ENCODE measurements at places on chromosomes 3 and 15.

DNA sequence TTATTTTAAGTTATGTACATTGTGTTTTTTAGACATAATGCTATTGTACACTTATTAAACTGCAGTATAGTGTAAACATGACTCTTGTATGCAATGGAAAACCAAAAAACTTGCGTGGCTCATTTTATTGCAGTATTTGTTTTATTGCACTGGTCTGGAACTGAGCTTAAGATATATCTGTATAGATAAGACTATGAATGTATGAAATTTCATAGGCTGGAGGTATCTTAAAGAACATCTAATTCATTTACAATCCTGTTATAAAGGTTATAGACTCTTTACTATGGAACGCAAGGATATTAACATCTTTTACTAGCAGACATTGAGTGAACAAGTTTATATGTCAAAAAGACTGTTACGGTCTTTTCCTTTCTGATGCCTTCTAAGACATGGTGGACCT, 459.4 kb downstream of the IL5RA start:
- DNase-seq: no peak

DNA sequence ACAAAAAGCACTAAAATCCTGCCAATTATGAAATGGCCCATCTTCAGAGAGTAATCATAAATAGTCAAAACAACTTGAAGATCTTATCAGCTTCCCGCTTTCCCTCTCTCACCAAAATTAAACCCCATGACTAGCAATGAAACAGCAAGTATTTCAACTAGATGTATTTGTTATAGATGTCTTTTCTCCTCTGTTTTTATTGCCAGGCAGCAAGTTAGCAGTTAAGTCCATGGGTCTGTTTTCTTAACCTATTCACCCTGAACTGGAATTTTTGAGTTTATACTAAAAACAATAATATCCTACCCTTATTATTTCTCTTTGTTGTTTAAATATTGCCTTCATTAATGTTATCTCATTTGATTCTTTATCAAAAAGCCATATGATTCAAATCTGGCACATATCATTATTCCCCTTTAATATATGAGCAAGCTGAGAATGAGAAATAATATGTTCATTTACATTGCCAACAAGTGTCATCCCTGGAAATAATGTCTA, 23.3 kb downstream of the AQP9 start:
- no peak for DNase-seq

DNA sequence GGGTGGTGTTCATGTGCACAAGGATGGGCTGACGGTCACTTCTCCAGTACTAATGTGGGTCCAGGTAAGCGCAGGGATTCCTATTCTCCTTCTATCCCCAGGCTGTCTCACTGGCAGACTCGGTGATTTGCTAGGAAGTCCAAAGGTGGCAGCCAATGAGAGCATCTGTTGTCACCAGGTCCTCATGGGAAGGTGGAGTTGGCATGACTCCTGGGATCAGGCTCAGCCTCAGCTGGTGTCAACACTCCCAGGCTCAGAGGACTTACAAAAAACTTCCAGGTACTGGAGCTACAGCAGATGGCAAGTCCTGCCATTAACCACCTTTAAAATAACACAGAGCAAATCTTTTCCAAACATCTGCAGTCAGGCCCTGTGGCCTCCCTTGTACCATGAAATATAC, 13.8 kb downstream of the XYLB start:
- DNase-seq: no peak

DNA sequence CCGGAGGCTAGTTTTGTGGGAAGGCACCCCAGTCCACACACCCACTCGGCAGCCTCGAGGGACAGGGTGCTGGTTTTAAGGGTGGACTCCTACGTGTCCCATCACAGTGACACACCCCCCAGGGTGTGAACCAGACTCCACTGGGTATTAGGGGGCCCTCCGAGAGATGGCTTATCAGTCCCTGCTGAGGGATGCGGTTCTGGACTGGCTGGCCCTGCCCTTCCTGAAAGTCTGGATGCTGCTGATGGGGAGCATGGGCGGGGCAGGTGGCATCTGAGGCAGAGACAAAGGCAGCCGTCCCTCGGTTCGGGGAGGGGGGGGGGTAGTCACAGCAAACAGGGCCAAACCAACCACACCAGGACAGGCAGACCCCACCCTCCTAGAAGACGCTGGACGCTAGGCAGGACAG, 939 bp upstream of the ULK3 start:
- DNase-seq: no peak

DNA sequence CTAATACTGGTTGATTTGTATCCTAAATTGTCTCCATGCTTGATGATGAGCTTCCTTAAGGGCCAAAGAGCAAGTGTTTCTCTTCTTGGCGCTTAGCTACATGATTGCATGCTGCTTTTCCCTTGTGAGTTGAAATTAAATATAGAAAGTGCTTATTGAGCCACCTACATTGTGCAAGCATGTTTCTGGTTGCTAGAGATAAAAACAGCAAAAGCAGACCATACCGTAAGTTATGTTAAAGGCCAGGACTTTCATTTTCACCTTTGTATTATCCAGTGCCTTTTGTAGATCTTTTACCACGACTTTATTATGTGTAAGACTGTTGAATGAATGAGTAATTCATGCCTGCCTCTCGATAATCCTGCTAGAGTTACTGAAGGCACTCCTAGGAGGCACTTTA, 41.9 kb upstream of the CCNB2 start:
- DNase-seq: no peak

DNA sequence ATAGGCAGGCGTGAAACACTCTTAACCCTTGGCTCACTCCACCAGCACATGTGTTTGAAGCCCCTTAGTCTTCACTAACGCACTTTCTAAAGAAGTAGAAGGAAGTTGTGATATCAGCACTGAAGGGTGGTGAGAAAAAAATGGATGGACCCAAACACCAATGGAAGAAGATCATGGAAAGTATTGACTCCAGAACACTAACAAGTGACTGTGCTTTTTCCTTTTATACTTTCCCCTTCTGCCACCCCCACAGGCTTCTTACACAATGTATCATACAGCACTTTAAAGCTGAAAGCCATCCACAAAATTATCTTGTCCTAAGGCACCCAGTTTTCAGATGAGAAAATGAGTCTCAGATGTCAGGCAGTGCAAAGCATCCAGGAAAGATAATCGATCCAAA, 93.9 kb upstream of the PHLDB2 start:
- DNase-seq: no peak

DNA sequence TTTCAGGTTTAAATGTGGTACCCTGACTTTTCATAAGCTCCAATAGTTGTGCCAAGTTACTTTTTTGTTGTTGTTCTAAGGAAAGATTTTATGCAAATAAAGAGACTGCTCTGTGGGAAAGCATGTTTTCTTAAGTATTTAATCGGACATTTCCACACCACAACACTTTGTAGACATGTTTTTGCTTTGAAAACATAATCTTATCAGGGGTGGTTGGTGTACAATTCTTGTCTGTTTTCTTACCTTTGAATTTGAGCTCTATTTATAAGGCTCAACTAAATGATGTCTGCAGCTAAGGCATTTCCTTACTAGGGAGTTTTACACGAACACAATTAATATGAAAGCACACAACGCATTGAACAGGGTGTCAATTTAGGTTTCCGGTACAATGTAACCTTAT, 81.5 kb upstream of the CDIN1 start:
- no peak for DNase-seq

DNA sequence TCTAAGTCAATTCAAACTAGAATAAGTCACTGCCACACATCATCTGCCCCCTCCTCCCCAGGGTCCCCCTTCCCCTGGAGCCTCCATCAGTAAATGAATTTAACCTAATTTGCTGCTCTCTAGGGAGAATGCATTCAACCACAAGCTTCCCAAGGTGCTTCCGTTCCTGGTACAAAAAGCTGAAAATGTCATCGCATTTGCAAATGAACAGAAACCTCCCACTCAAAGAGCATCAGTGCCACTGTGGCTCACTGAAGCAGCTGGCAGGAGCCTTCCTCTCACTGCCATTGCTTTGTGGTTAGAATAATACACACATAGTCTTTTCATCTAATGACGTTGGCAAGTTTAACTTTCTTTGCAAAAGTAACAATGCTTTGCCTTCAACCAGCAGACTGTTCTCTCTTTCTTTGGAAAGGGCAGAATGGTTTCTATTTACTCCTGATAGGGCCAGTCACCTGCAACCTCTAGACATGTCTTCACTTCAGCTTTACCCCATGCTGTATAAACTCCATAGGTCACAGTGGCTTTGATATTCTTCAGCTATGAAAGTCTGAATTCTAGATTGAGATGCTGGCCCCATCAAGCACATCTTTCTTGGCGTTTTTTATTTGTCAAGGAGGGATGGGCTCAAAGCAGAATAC, 238.1 kb downstream of the CPNE4 start:
- DNase-seq: no peak

- no peak for DNase-seq
Measured at GRCh38 chr3:6989608-6990291, 128.8 kb downstream of the GRM7 start.

GRCh38 chr3:136645915-136646314, 106.3 kb downstream of the STAG1 start:
- DNase-seq: no peak

DNA sequence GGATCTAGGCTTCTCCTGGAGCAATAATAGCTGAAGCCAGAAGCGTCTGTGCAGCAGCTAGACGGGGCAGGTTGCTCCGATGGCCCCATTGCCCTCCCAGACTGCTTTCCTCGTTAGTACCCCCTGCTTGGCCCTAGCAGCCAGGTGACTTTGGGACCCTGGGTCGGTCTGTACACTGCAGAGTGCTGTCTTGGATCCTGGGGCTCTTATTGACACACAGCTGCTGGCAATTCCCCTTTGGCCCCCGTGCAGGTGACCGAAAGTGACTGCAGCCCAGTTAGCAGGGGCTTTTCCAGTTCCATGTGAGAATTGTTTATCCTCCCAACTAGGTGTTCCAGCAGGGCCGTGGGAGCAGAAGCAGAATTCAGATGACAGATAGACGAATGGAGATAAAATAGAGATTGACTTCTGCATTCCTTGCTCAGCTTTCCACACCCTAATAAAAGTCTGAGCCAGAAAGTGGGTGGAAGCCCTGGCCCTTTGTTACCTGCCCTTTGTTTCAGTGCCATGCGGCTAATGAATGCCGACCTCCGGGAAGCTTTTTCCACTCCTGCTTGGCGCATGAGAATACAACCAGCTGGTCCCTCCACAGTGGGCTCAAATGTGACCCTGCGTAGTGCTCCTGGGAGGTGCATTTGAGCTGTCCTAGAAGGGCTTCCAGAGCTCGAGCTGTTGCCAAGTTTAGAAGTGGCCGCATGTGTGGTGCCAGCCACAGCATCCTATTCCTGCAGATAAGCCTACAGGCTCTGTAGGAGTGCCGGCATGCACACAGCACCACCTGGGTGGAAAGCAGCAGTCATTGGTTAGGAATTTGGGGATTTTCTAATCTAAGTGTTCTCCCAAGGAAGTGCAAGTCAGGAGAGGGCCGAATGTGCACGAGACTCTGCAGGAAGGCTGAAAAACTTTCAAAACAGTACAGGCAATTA, 94.4 kb downstream of the SLCO3A1 start:
- DNase-seq: peak; percentile 74

GRCh38 chr3:32641356-32641755, 43.6 kb upstream of the CNOT10 start:
- no peak for DNase-seq

DNA sequence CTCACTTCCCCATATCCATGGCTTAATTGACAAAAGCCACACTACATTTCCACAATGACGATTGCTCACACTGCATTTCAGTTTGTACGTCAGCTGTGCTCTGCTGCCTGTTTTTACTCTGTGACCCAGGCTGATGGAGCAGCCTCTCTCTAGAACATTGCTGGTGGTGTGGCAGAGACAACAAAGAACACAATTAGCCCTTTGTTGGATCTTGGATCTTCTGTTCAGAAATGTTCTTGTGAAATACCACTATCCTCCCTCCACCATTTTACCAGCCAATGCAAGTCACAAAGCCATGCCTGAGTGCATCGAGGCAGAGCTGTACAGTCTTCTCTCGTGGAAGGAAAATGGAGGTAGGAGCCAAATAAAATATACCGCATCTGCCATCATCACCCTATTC, 56.9 kb upstream of the TBC1D5 start:
- DNase-seq: no peak

GRCh38 chr3:64224826-64225610, at the start of gene PRICKLE2:
PRICKLE2 (minus strand) TSS chr3:64225466; CDS start chr3:64198927, 26,539 bp downstream.
- DNase-seq: no peak

GRCh38 chr3:172846103-172846561, 95.6 kb downstream of the ECT2 start:
- DNase-seq: no peak

GRCh38 chr15:44370830-44371229, 56.6 kb upstream of the CTDSPL2 start:
- no peak for DNase-seq

DNA sequence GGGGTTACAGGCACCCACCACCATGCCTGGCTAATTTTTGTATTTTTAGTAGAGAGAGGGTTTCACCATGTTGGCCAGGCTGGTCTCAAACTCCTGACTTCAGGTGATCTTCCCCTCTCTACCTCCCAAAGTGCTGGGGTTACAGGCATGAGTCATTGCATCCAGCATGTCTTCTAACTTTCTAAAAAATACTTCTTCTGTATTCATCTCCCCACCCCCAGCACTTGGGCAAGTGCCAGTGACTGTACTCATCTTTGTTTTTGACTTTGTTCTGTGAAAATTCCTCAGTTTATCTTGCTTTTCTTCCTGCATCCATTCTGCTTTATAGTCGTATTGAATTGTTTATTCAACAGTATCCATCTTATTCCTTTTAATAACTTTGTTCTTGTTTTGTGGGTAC, 47.6 kb downstream of the ARIH1 start:
- DNase-seq: peak; percentile 57

GRCh38 chr3:14725564-14726440, 50.9 kb downstream of the C3orf20 start:
- no peak for DNase-seq

DNA sequence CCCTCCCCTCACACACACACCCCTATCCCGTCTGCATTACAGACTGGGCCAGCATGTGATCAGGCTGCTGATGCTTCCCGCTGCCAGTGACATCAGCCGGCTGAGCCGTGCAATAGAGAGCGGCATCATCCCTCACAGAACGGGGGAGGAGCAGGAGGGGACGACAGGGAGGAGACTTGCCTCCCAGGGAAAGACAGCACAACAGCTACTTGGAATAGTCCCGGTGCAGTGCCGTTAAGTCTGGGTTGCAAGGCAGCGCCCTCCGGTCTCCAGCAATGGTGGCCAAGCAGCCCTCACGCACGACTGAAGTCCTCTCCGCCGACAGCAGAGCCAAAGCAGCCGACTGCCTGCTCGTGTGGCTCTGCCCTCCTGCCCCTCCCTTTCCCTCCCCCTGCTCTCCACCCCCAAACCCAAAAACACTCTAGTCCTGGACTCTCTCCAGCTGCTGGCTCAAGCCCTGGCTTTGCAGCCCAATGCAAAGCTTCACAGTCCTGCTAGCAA, 31.5 kb upstream of the RPS17 start:
- no peak for DNase-seq

GRCh38 chr3:134136604-134137003, 106.9 kb upstream of the SLCO2A1 start:
- no peak for DNase-seq

GRCh38 chr3:112808136-112808535, 38.5 kb downstream of the CD200R1L start:
- no peak for DNase-seq

GRCh38 chr3:64174328-64174727, 50.9 kb downstream of the PRICKLE2 start:
- no peak for DNase-seq

Measured in MCF 10A (cell line).